Keratinocyte (primary cell): ENCODE measurements at places on chromosomes 2 and 18.

DNA sequence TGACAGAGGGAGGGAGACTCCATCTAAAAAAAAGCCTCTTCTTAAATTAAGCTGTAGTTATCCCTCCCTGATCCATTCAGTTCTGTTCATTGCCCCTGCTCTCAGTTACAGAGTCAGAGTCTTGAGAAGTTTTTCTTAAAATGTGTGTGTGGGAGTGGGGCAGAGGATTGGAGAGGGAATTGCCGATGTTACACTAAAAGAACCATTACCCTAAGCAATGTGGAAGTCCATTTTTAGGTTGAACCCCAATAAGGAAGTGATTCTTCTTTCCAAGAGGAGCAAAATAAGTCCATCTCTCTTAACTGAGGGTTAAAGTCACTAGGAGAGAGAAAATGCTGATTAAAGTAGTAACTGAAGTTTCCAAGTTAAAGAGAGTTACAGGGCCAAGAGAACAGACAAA, 21.2 kb upstream of the THOC1 start:
- no peak for DNase-seq

DNA sequence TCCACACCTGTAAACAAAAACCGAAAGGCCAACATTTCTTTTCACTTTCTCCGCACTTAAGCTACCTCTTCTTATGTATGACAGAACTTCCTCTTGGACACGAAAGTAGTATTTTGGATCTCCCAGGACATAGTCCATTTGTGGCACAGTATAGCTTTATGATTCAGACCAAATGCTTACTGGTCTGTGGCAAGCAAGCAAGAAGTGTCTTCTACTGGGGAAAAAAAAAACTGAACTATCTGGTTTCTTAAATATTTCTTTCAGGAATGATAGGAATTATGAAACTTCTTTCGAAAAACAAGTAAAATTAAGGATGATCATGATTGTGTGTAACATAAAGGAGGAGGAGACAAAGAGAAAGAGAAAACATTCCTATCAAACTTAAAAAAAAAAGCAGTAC, 33.6 kb downstream of the SRBD1 start:
- no peak for DNase-seq

DNA sequence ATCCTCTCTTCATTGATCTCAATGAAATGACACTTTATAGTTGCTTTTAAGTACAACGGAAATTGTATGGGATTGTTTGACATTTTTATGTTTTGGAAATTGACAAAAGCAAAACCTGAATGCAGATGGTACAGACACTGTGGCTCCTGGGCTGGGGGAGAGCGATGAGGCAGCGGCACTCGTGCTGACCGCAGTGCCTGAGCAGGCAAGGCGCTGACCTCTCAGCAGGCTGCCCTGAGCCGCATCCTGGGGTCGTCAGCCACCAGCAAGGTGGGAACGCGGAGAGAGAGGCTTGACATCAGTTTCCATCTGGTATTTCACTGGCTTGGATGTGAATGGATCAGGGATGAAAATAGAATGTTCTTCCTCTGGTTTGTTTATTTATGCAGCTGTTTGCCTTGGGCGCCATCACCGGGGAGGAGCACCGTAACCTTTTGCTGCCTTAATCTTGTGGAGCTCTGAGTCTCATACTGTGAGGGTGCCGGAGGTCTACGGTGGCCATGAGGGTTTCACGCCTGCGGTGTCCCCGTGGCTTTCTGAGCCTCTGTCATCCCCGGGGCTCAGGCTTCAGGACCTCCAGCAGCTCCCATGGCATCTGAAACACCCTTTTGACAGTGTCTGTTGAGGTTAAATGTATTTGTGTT, 94.8 kb upstream of the TPO start:
- DNase-seq = no peak

- DNase-seq = no peak
Observed at GRCh38 chr2:31227110-31227509, 6.8 kb upstream of the EHD3 start.
